Vagina (tissue), 2 donors: ENCODE measurements at places on chromosomes 4 and X.

DNA sequence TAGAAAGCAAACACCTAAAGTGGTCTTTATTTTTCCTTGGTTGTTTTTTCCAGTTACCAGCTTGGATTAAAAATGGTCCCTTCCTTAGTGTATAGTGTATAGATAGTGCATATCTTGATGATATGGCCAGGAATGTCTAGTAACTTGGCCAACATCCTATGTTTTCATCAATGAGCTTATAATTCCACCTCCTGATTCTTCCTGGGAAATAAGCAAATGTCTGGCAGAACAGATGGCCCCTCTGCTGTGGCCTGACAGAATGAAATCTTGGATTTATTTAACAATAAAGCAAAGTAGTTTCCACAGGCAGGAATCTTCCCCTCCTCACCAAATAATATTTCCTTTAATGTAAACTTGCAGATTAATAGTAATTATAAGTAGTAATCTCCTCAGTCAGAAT lies 6.1 kb downstream of the SCARB2 start:
- DNase-seq, result peak; percentile 18

- DNase-seq, result no peak
Observed at GRCh38 chrX:37476571-37477170, 94.8 kb upstream of the LANCL3 start.

DNA sequence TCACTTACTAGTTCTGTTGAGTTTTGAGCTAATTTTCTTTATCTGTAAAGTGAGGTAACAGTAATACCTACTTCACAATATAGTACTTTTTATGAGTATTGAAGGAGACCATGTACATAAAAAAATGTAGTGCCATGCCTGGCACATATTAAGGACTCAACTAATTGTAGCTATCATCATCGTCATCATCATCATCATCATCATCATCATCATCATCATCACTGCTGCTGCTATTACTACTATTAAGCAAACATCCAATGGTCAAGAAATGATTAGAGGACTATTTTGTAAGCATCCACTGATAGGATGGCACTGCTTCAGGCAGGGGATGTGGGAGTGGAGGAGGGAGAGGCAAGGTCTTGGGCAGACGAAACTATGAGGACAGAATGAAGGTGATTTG lies 47.4 kb upstream of the GPR101 start:
- DNase-seq, result no peak

GRCh38 chr4:139221687-139222086 lies 44.7 kb upstream of the ELF2 start:
- no peak for DNase-seq

DNA sequence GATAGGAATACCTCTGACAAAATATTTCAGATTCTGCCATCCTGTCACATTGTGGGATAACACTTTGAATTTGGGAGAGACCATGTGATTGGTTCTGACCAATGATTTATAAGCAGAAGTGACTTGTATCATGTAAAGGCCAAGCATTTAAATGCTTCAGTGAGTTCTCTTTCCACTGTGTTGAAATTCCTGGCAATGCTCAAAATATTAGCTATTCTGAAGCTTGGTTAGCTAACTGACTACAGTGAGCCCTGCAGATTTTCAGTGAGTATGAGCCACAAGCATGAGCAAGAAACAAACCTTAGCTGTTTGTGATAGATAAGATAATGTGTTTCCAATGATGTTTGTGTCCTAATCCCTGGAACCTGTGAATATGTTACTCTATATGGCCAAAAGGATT lies 562.8 kb upstream of the AADAT start:
- DNase-seq, result no peak

DNA sequence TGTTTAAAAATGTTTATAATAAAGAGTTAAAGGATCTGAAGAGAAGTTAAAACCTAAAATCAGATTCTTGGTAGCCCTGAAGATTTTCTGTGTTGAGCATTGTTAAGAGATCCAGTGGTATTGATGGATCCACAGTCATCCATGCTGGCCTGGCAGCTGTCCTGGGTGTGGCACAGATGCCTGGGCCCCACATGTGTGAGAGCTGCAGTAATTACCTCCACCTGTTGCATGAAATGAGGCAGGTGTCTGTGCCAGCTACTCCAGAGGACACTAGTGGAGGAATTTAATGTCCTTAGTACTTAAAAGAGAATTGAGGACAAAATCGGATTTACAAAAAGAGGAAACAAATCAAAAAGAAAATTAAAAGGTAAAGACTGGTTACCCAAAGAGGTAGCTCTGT lies 44.0 kb downstream of the MGST2 start:
- DNase-seq, result no peak

DNA sequence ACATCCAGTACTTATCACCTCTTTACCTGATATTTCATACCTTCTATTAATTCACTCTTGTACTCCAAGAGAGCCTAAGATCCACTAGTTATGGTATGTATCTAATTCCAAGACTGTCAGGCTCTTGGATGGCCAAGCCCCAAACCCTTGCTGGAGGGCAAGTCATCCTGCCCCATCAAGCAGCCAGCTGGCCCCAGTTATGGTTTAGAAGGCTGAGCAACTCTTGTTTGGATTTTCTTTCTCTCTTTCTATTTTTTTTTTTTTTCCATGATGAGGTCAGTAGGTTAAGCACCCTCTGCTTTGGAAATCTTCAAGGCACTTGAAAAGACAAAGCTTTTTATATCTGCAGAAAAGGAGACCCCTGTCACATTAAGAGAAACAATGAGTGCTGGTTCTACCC lies 10.9 kb upstream of the FGF16 start:
- DNase-seq, result no peak

DNA sequence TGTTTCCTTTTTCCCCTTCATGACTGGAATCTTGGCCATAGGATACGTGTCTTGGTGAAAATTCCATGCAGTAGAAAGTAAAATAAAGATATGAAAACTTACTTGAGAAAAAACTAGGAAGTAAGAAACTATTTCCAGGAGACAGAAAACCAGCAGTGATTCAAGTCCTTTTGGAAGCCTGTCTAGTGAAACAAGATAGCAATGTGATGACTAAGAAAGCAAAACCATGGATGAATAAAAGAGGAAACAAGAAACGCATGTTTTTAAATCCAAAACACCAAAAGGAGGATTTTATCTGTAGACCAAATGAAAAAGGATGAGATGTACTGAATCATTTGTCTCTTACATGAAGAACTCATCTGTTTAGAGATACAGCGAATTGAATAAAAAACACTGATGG lies 1430.0 kb downstream of the ARAP2 start:
- no peak for DNase-seq

DNA sequence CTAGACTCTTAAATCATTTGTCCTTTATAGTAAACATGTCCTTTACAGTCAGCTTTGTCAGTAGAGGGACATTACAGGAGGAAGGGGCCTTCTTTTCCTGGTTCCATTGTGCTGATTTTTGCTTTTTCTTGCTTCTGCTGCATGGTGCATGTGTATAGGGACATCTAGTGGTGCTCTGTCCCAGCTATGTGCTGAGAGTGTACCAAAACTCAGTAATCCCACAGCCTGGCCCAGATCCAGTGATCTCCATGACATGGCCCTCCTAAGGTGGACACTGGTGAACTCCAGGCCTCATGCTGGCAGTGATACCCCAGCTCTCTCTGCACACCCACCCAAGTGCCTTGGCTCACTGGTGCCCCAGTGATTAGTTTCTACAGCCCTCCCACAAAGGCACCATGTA lies 45.2 kb downstream of the MAGEB17 start:
- DNase-seq, result no peak

GRCh38 chr4:122038896-122039295 lies 87.0 kb upstream of the TRPC3 start:
- DNase-seq, result no peak

DNA sequence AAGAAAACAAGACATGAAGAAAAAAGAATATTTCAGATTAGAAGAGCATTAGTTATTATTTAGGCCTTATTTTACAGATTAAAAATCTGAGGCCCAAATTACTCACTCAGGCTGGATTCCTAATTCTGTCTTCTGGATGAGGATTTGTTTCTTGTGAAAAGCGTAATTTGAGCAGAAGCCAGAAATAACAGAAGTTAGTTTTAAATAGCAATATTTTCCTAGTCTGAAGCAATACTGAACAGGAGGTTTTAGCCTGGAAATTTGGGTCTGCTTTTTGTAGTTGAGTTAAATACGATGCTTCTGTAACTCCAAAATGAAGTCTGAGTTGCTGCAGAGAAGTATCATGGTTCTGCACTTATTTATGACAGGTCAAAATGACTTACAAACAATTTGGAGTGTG lies 124.9 kb downstream of the RTL3 start:
- no peak for DNase-seq

- no peak for DNase-seq
Observed at GRCh38 chr4:47084795-47085194, 53.4 kb downstream of the GABRB1 start.

GRCh38 chr4:48546336-48546735 lies 56.3 kb downstream of the ZAR1 start:
- no peak for DNase-seq

GRCh38 chr4:123204737-123205136 lies 191.9 kb upstream of the SPRY1 start:
- DNase-seq, result no peak

DNA sequence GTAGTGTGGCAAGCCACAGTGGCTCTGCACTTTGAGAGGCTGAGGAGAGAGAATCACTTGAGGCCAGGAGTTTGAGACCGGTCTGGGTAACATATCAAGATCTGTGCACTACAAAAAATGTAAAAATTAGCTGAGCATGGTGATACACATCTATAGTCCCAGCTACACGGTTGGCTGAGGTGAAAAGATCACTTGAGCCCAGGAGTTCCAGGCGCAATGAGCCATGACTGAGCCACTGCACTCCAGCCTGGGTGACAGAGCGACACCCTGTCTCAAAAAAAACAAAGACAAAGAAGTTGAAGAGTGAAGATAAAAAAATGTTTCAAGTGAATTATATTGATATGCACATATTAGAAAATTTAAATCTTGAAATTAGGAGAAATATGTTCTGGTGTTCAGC lies 46.3 kb downstream of the SULT1B1 start:
- DNase-seq, result no peak

GRCh38 chr4:86788826-86789225 lies 60.4 kb downstream of the SLC10A6 start:
- DNase-seq, result no peak

- no peak for DNase-seq
Observed at GRCh38 chr4:98961770-98962169, 32.8 kb upstream of the EIF4E start.

DNA sequence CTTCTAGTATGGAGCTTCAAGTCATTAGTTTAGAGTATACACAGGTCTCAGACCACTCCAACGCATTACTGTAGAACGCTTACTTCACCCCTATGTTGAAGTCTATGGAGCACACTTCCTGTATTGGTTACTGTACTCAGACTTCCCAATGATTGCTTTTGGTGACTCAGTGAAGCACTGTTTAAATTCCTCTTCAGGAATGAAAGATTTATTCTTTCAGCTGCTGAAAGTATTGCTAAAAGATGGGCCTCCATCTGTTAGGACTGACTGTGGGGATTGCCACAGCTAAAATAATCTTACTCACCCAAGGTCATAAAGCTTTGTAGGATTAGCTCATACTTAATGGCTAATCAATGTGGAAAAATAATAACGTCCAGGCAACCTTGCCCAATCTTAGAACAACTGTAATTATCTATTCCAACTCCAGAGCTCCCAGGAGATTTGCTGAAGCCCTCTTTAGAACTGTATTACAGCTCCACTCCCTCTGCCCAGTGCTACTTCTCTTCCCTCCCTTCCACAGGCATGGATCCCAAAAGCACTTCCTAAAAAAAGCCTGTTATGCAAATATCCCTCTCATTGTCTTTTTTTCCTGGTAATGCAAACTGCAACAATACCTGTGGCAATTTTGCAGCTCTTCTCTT lies 281.9 kb upstream of the HS3ST1 start:
- DNase-seq, result no peak

GRCh38 chrX:27917713-27918500 lies 63.3 kb downstream of the DCAF8L1 start:
- no peak for DNase-seq
